ENCODE measurements at places on chromosomes 16 and 17.
A peak's percentile ranks its signal among the peaks of the same experiment; 100 is the strongest.

GRCh38 chr16:67378642-67379041 lies 14.7 kb downstream of the TPPP3 start:
- no peak for DNase-seq

DNA sequence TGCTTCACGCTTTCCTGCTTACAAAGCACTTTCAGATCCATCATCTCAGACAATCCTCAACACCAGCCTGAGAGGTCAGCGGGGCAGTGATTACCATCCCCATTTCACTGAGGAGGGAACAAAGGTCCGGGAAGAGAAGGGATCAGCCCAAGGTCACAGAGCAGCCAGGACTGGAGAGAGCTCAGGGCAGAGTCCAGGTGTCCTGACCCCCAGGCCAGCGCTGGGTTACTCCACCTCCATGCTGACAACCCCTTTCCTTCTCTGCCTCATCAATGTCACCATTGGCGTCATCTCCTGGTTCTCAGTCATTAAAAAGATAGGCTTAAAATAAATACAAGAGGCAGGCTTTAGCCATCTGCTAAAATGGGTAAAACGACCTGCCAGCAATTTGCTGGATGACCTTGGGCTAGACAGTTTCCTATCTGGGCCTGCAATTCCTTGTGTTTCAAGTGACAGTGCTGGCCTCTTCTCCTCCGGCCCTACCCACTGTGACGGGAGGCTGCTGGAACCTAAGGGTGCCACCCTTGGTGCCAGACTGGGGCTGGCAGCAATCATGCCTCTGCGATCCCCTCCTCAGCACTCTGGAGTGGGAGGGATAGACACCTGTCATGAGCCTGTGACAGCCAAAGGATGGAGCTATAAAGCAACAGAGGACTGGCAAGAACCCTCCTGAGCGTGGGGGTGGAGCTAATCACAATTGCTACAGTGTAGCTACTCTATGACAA lies 79.5 kb upstream of the CCL1 start:
- DNase-seq: no peak

GRCh38 chr17:39729280-39729851 lies 966 bp downstream of the MIEN1 start:
- no peak for DNase-seq

- no peak for DNase-seq
Measured at GRCh38 chr16:27406511-27407128, 4.6 kb downstream of the IL21R start.

DNA sequence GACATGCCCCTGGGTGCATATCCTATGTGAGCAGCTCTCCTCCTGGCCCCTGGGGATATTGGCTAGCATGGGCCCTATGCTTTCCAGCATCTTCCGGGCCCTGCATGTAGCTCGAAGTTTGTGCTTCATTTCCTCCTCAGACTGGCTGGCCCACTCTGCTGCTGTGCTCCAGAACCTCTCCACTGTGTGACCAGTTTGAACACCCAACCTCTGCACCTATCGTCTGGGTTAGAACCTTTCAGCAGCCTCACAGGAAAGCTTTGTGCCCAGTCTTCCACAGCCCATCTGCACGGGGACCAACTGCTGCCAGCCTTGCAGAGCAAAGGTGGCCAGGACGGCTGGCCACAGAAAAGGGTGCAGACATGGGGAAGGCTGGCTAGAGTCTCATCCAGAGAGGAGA lies 10.2 kb upstream of the CLEC18B start:
- no peak for DNase-seq

- DNase-seq: no peak
Measured at GRCh38 chr17:81021531-81022343, 13.2 kb upstream of the BAIAP2 start.

- no peak for DNase-seq
Measured at GRCh38 chr17:20998571-20999043, 44.2 kb downstream of the USP22 start.

GRCh38 chr17:45345246-45345553 lies 28.4 kb upstream of the MAP3K14 start:
- DNase-seq: peak; percentile 40

GRCh38 chr17:51718983-51719382 lies 439.5 kb downstream of the CA10 start:
- no peak for DNase-seq

- peak; percentile 79 for DNase-seq
Measured at GRCh38 chr16:28192806-28193529, 18.8 kb downstream of the XPO6 start.

- no peak for DNase-seq
Measured at GRCh38 chr17:19024101-19025078, 19.8 kb upstream of the FAM83G start.

GRCh38 chr17:79214940-79215604 lies 140.4 kb downstream of the ENGASE start:
- no peak for DNase-seq

DNA sequence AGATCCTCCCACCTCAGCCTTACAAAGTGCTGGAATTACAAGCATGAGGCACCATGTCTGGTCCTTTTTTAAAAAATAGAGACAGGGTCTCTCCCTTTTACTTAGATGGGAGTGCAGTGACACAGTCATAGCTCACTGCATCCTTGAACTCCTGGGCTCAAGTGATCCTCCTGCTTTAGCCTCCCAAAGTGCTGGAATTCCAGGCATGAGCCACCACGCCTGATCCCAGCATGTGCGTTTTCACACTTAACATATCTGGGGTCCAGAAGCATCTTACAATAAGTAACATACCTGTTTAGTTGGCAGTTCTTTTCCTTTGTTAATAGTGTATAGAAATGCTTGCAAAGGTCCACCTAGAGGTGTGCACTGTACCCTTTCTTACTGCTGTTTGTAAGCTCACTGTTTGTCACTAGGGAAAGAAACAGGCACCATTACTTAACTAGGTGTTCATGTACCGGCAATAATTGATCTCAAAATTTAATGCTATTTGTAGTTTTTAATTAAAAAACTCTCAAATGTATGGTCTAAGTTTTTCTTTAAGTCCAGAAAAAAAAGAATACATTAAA lies 221.7 kb downstream of the RPTOR start:
- no peak for DNase-seq

- DNase-seq: no peak
Measured at GRCh38 chr16:24943471-24943870, 71.7 kb downstream of the ARHGAP17 start.

DNA sequence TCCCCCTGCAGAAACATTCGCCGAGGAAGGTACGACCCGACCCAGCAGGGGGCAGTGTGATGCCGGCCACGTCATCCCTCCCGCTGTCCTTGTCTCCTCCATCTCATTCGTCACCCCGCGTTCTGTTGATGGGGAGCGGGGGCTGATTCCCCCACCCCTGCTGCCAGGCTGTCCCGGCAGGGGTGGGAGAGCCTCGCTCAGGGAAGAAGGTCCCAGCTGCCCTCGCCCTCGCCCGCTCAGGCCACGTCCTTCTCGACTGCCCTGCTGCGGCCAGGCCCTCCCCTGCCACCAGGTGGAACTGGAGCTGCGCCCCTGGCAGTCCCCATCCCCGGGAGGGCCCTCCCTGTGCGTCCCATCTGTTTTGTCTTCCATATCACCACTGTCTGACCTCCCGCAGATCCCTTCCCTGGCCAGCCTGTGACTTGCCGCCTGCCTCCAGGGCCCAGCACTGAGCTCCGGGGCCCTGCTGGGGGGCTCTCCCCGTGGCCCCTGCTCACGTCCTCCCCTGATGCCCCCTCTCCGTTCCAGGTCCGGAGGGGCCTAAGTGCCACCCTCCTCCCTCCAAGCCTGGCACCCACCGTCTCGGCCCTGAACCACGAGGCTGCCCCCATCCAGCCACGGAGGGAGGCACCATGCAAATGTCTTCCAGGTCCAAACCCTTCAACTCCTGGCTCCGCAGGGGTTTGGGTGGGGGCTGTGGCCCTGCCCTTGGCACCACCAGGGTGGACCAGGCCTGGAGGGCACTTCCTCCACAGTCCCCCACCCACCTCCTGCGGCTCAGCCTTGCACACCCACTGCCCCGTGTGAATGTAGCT lies 20.6 kb downstream of the ADAM11 start:
- DNase-seq: peak; percentile 92

DNA sequence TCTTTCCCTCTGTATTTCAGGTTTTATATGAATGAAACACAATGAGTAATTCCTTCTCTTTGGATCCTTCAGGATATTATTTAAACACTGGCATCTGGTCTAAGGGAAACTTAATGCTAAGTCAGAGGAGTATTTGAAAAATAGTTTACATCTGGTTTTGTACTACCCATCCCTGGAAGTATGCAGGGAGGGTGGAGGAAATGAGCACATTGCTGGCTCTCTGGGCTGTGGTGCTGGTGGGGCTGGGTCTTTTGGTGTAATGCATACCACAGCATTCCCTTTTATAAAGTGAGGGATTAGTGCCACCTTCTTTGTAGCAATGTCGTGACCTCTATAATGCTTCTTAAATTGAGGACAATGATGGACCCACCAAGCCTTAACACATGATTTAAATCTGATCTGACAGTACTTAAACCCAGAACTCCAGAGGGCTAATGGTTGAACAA lies 105.5 kb upstream of the AXIN2 start:
- DNase-seq: no peak

- no peak for DNase-seq
Measured at GRCh38 chr16:1107141-1107540, 11.1 kb upstream of the C1QTNF8 start.

- no peak for DNase-seq
Measured at GRCh38 chr17:81898029-81898866, 3.8 kb upstream of the NPB start.

GRCh38 chr16:47449788-47450187 lies 11.1 kb downstream of the ITFG1 start:
- DNase-seq: no peak

GRCh38 chr16:12238598-12238997 lies 262.1 kb downstream of the SNX29 start:
- DNase-seq: no peak

DNA sequence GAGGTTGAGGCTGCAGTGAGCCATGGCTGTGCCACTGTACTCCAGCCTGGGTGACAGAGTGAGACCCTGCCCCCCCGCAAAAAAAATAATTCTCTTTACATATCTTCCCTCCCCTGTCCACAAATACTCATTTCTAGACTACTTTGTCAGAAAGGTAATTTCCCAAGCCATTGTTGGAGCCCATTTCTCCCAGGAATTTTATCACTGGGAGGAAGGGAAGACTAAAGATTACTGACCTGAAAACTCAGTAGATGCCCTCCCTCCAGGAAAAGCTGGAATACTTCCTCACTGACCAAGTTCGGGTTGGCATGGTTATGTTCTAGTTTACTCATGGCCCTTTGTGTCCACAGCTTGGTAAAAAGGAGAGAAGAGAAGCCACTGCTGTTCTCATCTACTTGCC lies 4.1 kb downstream of the CALCOCO2 start:
- no peak for DNase-seq

- no peak for DNase-seq
Measured at GRCh38 chr17:80941171-80941570, 50.5 kb upstream of the CHMP6 start.

DNA sequence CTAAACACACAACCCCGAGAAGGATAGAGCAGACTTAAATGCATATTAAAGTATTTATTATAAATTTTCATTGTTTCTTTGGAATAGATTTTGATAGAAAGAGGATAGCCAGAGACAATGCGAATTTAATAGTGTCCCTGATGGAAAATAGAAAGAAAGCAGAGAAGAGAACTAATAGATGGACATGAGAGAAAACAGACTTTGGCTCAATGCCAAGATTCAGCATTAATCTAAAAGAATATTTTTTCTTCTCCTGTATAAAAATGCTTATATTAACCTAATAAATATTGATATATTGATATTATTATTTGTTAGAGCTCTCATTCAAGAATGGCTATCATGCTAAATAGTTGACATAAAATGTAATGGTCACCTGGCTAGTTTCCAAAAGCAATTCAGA lies 173.4 kb downstream of the KIF2B start:
- no peak for DNase-seq

- no peak for DNase-seq
Measured at GRCh38 chr16:46807336-46807735, 23.6 kb downstream of the C16orf87 start.

DNA sequence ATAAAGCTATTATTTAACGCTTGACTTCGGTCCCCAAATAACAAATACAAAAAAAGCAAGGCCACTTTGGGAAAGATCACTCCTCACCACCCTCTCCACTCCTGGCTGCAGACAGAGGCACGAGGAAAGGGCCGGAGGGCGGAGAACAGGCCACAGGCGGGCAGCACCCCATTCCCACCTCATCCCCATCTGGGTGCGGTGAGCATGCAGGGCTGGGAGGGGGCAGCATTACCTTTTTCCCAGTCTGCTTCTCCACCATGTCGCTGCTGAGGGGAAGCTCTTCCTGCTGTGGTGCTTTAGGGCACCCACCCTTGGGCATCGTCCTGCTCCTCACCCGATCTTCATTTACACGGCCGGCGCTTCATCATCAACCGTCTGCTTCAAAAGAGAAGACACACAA lies 99.2 kb downstream of the ZNF778 start:
- DNase-seq: no peak

DNA sequence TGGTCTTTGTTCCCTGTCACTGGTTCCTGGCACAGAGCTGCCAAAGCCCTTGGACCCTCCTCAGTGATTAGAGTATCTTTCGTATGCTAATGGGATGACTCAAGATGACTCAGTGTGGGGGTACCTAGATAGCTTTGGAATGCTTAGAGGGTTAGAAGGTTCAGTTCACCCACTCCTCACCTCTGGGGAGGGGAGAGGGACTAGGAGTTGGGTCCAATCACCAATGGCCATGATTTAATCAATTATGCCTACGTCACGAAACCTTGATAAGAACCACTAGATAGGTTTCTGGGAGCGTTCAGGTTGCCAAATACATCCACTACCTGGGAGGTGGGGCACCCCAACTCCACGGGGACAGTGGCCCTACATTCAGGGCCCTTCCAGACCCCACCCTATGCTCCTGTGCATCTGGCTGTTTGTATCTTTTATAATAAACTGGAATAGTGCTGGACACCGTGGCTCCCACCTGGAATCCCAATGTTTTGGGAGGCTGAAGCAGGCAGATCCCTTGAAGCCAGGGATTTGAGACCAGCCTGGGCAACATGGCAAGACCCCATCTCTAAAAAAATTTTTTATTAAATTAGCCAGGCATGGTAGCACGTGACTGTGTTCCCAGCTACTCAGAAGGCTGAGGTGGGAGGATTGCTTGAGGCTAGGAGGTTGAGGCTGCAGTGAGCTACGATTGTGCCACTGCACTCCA lies 29.2 kb upstream of the LITAF start:
- DNase-seq: no peak
